HT1080 (cell line): ENCODE measurements at places on chromosomes 3 and 15. TPM values are rescaled to one million over a fixed set of nuclear protein-coding genes. Genes with fewer than 3 reads are reported as not detected.

- no peak for DNase-seq
These were observed 333.9 kb downstream of the TIGIT start for GRCh38 chr3:114627770-114628169.

GRCh38 chr3:16887130-16887529, 2.4 kb downstream of the PLCL2 start:
- no peak for DNase-seq

- DNase-seq: peak; percentile 97
These were observed 53.5 kb downstream of the MSL2 start for GRCh38 chr3:136142592-136142991.

GRCh38 chr3:132435911-132436425, 18.7 kb downstream of the DNAJC13 start:
- no peak for DNase-seq

DNA sequence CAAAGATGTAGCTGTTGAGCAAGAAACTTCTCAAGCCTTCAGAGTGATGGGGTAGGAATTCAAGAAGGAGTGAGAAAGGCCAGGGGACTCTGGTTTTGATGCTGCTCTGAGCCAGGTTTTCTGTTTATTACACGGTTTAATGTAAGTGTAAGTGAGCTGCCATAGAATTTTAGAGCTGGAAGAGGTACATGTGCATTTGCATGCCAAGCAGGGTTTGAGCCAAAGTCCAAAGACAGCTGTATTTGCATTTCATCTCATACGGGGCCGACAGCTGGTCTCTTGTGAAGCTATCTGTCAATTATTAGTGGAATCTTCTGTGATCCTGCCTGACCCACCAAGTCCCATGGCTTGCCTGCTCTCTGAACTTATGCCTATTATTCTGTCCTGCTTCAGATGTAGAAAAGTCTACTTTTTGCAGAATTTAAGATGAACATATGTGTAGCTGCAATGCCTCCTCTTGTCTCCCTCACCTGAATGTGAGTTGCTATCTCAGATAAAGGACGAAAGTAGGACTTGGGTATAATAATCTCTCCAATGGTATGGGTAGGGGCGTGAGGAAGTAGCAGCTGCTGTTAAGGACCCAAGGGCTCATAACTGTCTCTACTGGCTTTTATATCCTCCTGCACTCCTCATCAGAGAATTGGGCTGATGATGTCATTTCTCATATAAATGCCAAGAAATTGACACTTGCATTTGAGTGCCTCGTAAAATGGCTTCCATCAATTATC, 160.0 kb downstream of the SQOR start:
- no peak for DNase-seq

DNA sequence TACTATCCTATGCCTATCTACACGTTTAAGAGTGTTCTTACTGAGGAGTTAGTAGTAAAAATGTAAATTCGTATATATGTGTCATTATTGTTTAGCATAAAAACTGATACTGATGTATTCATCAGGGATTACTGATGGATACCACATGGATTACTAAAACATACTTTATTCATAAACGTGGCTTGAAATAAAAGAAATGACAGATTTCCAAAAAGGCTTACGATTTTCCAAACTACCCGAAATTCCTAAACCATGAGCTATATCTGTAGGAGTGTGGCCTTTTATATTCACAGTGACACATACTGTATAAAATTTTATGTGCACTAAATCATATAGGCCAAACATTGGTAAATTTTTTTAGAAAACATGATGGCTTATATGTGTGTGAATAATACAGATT, 6.9 kb downstream of the TSC22D2 start:
- peak; percentile 42 for DNase-seq

DNA sequence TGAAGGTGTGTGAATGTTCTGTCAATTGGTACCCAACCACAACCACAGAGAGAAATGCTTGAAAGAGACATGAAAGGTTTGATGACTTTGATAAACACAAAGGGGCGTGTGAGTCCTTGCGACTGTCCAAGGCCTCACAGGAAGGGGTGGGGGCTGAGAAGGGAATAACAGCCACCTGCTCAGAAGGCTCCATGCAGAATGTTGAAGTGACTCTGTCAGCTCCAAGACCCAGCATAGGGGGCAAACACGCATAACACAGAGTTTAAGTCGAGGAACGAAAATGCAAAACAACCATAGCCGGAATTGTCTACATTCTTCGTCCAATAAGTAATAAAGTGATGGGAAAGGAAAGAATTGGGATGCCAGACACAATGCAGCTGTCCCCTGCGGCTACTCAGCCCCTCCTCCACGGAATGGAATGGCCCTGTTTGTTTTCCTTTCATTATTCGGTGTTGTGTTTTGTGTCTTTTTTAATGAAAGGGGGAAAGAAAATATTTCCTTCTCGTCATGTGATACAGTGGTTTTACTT, 19.9 kb downstream of the TMEM212 start:
- no peak for DNase-seq

- peak; percentile 50 for DNase-seq
These were observed 208.4 kb downstream of the TP63 start for GRCh38 chr3:189839576-189839975.

DNA sequence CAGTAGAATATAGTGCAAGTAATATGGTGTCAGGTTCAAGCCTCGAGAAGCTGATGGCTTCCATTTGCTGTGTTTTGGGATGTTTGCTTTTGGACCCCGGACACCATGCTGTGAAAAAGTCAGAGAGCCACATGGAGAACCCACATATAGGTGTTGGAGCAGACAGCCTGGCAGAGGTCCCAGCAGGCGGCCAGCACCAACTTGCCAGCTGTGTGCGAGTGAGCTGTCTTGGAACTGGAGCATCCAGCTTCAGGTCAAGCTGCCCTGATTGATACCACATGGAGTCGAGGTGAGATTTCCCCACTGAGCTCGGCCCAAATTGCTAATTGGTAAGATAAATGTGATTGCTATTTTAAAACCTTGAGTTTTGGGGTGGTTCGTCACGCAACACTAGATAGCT, 185.7 kb upstream of the TBL1XR1 start:
- no peak for DNase-seq

- DNase-seq: no peak
These were observed 31.4 kb downstream of the CMTM6 start for GRCh38 chr3:32471246-32471645.

DNA sequence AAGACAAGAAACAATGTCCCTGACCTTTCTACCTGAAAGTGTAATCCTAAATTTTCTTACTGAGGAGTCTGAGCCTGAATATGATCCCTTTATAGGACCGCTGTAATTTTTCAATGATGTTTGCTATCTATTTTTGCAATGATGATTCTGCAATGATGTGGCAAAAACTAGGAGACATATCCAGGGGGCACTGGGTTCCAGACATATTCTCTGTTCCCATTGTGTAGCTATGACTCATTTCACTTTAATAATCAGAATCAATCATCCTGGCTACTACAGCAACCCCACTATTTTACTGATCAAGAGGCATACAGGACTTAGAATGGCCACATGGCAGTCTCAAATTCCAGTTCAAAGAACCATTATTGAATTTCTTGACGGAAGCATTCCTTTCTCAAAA, 85.9 kb downstream of the AQR start:
- DNase-seq: no peak

The RGMA gene
- not detected in 2 replicates for total RNA-seq

The CPN2 gene
- total RNA-seq: not detected in 2 replicates

The IP6K2 gene
- total RNA-seq: 45.8 and 65.7 TPM in 2 replicates

The HRG gene
- total RNA-seq: 0.05 TPM in 1 of 2 replicates, not detected in the other

The MAGI1 gene
- 12.4 and 15.2 TPM in 2 replicates for total RNA-seq

The DENND6A gene
- total RNA-seq: 8.8 and 11.8 TPM in 2 replicates
